NCI-H1930 (cell line): ENCODE measurements at places on chromosomes 2 and 18.

DNA sequence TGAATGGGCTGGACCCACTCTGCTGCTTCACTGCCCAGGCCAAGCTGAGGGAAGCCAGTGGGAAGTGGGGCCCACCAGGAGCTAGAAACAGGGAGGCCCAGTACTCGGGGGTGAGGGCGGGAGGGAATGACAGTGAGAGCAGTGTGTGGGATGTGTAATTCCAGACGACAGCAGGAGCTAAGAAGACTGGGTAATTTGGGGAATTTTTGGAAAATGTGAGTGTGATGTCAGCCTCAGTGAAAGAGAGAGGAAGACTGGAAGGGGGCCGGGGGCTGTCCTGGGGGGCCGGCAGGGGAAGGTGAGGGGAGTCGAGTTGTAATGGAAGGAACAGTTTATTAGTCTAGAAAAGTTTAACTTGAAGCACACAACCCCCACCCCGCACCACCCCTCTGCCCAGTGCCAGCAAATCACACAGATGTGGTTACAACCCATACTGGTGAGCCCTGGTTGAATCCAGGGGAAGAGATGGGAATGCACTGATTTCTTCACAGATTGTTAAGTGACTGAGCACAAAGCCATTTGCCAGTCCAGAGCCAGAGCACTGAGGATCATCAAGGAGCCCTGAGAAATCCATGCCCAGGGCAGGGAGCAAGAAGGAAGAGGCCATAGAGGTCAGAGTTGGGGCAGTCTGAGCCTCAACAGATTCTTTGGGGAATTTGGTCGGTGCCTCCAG lies 76.7 kb upstream of the PKDCC start:
- no peak for DNase-seq

DNA sequence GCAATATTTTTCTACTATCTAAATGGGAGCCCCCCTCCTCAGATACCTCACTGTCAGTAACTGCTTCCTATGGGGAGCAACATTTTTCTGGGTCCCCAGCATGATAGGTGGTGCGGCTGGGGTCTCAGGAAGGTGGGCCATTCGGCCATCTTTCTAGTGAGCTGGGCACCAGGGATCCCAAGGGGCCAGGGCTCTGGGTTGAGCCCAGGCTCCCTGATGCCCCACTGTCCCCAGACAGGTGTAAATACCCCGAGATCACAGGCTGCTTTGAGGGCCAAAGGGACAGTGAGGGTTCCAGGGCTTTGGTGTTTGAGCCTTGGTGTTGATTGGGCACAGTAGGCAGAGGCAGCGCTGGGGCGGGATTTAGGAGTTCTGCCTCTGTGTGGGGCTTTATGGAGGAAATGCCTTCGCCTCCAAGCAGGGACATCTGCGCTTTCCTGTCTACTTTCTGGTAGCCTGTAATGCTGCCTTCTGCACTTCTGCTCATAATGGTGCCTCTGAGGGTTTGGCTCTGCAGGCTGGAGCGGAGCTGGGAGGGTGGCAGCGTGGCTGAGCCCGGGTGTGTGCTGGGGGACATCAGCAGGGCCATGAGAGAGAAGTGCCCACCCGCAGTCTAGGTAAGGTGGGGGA lies 5.3 kb downstream of the ITM2C start:
- DNase-seq, result no peak

DNA sequence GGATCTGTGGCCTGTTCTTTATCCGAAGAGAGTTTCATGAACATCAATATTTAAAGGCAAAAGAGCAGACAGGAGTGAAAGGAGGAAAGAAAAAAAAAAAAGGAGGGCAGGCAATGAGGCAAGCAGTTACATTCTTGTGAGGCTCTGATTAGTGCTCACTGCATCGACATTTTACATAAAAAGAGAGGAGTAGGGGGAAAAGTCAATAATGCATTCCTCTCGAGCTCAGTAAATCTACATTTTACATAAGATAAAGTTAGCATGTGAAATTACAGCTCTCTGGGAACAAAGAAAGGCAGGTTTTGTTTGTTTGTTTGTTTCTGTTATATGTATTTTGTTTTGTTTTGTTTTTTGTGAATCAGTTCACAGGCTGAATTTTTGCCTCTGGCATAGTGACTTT lies 187.1 kb upstream of the ARL4C start:
- DNase-seq, result no peak

DNA sequence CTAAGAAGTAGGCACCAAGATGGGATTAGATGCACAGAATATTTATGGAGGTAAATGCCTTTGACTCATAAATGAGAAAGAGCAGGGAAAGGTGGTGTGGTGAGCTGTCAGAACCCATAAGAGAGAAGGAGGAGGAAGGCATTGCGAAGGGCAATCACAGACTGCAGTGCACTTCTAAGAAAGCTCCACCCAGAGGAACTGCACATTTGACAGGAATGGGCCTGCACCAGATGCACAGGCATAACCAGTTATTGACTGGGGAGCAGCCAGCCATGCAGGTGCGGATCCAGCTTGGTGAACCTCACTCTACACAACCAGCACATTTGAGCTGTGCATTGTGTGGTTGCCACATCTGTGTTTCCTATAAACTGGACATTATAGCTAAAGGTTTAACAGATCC lies 62.2 kb upstream of the L3MBTL4 start:
- no peak for DNase-seq

DNA sequence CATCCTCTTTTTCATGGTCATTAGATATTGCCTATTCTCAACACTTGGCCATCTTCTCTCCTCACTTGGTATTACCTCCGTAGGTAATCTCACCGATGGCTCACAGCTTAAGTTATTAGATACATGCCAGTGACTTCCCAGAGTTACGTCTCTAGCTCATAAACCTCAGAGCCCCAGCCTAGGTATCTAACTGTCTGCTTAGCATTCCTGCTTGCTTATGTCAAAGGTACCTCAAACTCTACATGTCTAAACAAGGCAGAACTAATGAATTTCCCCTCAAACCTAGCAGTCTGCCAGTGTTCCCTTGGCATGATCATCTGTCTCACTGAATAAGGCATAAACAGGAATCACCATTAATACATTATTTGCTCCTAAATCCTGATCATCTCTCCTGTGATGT lies 27.7 kb upstream of the ZNF638 start:
- DNase-seq, result no peak

DNA sequence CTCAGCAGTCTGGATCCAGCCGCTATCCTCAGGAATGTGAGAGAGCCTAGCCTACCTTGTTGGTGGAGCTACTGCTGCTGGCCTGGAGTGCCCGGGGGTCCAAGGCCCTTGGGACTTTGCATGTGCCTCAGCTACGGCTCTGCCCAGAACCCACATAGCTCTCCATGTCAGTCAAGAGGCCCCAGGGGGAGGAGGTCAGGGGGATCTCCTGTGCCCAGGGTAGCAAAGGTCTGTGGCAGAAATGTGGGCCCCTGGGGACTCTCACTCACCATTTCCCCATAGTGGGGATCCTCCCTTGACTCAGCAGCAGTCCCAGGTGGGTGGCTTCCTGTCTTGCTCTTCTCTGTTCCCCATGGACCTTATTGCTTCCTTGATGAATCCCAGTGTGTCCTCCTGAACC lies 342.7 kb upstream of the CHAC2 start:
- DNase-seq, result no peak

DNA sequence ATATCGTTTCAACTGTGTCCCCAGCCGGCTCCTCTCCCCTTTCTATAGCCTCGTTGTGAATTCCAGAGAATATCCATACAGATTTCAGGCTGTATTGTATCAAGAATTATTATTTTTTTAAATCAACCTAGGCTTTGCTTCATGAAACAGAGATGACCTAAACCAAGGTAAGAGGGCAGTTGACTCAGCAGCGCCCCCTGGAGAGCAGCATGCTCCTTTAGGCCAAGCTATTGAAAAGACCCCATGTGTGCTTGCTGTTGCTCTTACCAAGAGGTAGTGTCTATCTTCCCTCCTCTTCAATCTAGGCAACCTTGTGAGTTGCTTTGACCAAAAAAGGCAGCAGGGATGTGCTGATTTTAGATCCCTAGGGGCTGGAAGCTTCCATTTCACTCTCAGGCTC lies 426.7 kb upstream of the SMIM21 start:
- no peak for DNase-seq

DNA sequence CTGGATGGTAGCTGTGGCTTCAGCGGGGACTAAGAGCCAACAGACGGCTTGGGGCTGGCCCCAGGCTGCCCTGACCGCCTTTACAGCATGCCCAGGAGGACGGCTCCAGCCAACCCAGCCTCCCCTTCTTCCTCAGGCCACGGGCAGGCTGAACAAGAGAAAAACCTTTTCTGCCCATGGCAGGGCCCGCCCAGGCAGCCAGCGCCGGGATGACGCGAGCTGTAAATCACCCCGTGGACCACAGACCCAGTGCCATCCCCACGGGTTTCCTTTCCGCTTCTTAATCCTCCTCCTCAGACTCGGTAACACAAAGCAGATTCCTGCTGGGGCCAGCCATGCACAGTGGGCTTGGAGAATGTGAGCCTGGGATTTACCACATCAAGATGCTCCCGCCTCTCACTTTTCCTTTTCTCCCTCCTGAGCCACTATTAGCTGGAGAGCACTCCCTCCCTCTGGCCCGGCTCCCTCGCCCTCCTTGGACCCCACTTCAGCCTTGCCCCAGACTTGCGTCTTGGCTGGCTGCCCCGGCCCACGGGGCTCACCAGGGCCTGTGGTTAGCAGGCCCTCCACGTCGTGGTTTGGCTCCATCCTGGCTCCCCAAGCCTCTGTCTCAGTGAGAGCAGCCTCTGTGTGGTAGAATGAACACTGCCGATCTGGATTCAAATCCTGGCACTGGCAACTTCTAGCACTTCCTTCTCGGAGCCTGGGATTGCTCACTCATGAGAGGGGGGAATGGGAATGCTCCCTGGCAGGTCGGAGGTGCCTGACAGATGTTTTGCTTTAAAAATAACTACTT lies 31.4 kb downstream of the ATOH8 start:
- DNase-seq, result no peak

- DNase-seq, result no peak
Observed at GRCh38 chr2:128376241-128377041, 57.8 kb upstream of the HS6ST1 start.

- DNase-seq, result no peak
Observed at GRCh38 chr2:74249406-74250122, 51.1 kb downstream of the MTHFD2 start.

GRCh38 chr2:67571785-67572718 lies 174.9 kb downstream of the ETAA1 start:
- DNase-seq, result no peak

DNA sequence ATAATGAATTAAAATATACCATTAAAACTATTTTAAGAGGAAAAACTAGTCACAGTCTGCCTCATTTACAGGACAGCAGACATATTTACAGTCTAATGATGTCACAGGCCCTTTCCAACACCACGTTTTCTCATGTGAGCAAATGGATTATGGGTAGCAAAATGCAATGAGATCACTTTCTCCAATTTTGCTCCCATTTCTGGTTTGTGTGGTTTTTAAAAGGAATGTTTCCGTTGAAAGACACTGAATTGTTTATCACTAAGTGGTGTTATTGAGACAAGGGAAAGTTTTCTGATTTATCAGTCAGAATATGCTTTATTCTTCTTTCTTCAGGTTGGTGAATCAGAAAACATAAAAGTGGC lies 11.4 kb upstream of the NR4A2 start:
- DNase-seq, result no peak

DNA sequence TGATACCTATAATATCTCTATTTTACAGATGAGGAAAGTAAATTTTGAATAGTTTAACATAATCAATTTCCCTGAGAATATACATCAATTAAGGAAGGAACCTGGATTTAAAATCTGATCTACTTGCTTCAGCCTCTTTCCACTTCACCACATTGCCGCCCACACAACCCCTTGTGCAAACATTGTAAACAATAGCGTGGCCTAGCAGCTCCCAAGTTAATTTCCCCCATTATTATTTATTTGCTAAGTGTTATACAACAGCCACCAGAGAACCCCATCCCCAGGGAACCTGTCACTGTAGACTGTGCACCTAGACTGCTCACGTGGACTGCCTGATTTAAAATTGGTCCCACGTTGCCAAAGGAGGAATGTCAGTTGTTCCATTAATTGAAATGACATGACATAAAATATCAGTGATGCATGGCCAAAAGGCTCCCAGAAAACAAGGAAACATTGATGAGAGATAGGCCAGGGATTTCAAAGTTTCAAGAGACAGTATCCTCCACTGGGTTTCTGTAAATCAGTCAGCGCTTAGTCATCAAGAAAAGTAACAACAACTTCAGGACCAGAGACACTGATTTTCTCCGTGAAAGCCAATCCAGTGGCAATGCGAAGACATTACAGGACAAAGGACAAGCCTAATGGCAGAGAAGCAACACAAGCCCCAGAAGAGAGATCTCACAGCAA lies 41.3 kb downstream of the SCG2 start:
- peak; percentile 69 for DNase-seq

DNA sequence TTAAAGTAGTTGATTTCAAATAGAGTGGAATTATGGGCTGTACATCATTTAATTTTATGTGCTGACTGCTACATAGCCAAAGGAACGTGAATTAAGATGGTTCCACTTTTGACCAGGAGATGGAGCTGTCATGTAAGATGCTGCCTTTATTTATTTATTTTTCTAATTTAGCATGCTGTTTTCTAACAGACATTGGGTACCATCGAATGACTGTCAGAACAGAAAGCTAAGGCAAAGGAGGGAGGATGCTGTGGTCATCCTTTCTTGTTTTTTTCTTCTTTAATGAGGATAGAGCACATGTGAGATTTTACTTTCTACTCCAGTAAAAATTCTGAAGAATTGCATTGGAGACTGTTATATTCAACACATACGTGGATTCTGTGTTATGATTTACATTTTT lies at the start of gene SCN2A:
SCN2A (plus strand) TSS at position 185 of the 400 bp plus-strand sequence. CDS start 56,410 bp downstream, outside the sequence.
- DNase-seq, result peak; percentile 19

GRCh38 chr2:144424559-144425240 lies 95.2 kb downstream of the ZEB2 start:
- no peak for DNase-seq

DNA sequence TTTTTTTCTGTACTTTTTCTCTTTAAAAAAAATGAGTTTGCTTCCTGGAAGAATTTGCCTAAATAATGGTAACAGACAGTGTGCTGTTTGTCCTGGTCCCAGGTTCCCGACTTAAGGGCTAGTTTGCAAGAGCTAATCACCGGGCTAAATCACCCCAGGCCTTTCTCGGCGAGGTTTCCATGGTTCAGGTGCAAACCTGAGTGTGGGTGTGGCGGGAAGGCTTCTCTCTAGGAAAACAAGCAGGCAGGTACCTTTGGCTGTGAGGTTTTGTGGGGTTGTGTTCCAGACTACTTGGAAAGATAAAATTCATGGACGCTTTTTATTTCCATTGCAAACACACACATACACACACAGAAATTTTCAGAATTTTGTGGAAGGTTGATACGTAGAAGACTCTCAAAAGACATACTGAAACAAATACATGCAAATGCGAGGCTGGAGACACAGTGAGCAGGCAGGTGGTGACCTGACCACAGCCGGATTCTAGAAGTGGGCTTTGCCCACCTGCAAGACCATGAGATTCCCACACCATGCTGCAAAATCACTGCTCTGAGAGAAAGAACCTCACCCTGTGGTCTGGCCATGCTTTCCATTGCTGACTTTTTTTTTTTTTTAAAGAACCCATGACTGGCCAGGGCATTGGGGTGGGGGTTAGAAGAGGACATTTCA lies 815 bp downstream of the CNDP1 start:
- no peak for DNase-seq
